Urothelium cell line (cell line): ENCODE measurements at places on chromosomes 13 and 19.

GRCh38 chr13:102944821-102945220 lies 99.0 kb downstream of the ERCC5 start:
- DNase-seq = no peak

DNA sequence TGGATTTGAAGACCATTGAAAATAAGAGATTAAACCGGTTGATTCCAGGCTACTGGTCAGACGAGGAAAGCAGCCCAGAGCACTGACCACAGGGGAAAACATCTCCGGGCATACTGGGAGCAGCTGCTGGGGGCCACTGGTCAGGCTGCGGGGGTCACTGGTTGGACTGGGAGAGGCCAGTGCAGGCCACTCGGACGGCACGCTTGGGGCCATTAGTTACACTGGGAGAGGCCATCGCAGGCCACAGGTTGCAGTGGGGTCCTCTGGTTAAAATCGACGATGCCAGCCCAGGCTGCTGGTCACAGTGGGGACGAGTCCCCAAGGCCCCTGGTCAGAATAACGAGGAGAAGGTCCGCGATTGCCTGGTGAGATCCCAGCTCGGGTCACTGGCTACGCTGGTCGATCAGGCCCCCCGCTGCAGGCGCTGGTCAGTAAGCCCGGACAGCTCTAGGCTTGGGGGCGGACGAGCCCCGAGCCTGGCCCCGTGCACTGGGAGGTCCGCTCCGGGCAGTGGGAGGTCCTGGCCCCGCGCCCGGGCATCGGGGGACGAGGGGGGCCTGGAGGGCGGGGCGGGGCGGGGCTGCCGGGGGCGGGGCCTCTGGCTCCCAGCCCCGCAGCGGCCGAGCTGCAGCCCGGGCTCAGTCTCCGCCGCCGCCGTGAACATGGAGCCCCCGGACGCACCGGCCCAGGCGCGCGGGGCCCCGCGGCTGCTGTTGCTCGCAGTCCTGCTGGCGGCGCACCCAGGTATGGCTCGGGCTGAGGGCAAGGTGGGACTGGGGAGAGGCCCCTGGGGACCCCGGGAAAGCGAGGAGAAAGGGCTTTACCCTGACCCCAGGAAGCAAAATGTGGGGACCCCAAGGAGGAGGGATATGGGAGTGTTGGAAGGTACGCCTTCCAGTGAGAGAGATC lies at the start of gene BCAM:
Gene BCAM (plus strand): TSS at position 641 of the 909 bp plus-strand sequence. CDS start 22 bp downstream, at position 663.
- DNase-seq = peak; percentile 95

- DNase-seq = peak; percentile 38
Observed at GRCh38 chr19:3606174-3606689, 443 bp downstream of the TBXA2R start.

GRCh38 chr13:60689571-60689970 lies 292.6 kb downstream of the TDRD3 start:
- no peak for DNase-seq

DNA sequence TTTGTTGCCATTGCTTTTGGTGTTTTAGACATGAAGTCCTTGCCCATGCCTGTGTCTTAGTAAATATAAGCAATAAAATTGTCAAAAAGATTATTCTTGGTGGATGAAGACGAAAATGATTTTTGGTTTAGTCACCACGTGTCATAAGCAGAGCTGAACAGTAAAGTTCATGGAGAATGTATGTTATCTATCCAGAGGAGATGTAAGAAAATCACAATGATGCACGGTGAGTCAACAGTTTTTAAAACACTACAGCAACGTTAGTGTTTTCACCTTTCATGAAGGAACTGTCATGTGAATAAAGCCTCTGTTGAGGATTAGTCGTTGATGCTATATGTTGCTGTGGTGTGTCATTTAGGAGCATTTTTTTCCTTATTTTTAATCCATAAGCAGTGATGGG lies 137.6 kb downstream of the GPC6 start:
- no peak for DNase-seq

- DNase-seq = peak; percentile 43
Observed at GRCh38 chr19:51808333-51808986, 13.5 kb downstream of the FPR3 start.

DNA sequence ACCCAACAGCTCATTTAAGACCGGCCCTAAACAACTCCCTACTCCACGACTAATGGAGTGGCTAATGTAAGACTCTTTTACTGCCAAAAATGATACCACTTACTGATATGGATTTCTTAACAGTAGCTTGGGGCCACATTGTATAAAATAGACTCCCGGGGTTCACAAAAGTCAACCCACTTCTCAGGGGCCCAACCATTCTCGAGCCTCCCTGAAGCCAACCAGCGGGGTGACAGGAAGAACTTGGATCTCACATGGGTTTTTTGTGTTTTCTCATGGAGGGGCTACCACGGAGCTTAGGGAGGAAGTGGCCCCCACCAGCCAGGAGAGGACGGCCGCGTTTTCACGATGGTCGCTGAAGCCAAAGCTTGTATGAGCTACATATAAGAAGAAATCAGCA lies 8.1 kb downstream of the MCF2L start:
- no peak for DNase-seq

GRCh38 chr13:114065141-114065925 lies 67.1 kb downstream of the RASA3 start:
- peak; percentile 96 for DNase-seq

- no peak for DNase-seq
Observed at GRCh38 chr13:26225896-26226617, 3.9 kb upstream of the RNF6 start.

GRCh38 chr19:35436477-35437405 lies 11.3 kb upstream of the FFAR2 start:
- DNase-seq = peak; percentile 70

DNA sequence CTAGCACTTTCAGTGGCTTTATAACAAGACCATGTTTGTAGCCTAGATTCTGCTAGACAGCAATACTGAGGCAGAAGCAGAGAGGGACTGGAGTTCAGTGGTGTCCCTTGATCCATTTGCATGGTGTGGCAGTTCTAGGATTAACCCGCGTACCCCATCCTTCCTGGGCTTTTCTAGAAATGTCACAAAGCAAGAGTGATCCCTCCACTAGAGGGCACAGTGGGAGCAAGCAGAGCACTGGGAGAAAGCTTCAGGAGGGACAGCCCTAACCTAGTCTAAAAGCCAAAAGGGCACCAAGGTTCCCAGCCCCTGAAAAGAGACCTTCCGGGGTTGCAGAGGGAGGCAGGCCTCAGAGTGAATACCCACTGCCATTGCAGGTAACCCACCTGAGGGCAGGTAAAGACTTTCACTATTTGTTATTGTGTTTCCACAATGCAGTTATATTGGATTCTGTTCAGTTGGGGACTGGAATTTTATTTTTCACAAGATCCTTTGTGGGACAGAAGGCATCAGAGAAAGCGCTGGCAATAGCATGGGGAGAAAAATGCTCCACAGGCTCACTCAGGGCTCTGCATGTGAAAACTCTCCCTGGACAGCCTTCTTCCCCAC lies 170.6 kb downstream of the FLT1 start:
- DNase-seq = peak; percentile 46

DNA sequence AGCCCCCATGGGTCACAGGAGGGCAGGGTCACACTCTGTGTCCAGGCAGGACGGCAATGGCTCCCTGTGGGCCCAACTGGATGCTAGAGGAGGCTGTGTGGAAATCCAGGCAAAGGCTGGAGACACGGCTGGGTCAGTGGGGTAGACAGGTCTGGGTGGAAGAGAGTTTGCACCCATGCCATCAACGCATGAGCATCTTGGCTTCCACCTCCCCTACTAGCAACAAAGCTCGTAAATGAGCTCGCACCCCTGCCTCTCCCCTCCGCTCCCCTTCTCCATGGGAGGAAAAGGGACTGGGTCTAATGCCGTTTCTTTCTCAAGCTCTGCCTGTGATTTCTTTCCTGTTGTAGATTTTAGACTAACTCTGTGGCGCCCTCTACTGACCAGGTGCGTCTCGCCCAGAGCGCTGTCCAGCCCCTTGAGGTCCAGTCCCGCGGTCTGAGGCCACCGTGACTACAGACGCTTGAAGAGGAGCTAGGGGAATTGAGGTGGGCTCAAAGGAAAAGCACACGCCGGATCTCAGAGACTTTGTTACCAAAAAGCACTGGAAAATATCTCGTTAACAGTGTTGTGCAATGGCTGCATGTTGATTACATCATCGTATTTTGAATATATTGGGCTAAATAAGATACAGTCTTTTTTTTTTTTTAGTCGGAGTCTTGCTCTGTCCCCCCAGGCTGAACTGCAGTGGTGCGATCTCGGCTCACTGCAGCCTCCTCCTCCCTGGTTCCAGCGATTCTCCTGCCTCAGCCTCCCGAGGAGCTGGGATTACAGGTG lies 50.7 kb upstream of the USP29 start:
- DNase-seq = no peak

GRCh38 chr13:72255908-72256307 lies 388.9 kb upstream of the DACH1 start:
- DNase-seq = peak; percentile 39
